GM19239 (cell line): ENCODE measurements at places on chromosomes 12 and 14.

DNA sequence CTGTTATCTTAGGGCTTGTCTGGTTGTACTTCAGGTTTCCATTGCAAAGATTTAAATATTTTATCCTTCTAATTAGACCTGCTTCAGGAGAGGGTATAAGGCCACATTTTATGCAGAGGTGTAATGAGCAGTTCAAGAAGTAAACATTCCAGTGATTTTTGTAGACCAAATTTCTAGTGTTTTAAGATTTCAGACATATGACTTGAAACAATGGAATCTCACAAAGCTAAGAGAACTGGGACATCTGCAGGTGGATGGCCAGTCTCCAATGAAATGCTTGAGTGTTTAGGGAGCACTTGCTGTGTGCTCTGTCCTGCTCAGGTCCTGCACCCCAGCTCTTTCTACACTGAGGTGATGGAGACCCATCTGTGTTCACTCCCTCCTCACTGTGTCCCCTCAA, 7.9 kb downstream of the C14orf132 start:
- DNase-seq: no peak

DNA sequence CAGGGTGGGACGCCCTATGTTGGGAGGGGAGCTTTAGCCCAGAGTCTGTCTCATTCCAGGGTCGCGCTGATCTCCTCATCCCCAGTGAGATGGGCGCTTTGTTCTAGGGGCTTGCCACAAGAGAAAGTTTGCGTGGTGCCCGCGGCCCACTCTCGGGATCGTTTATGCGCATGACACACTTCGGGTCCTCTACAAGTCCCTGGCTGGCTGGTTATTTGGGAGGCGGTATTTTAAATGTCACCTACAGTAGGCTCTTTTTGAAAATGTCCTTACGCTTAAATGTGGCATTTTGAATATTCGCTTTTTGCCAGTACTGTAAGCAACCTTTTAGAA, 541 bp downstream of the GOLT1B start:
- no peak for DNase-seq

GRCh38 chr12:90683871-90684270, 271.1 kb downstream of the CCER1 start:
- no peak for DNase-seq

- DNase-seq: no peak
Observed at GRCh38 chr14:77585385-77585784, 31.1 kb downstream of the SPTLC2 start.

DNA sequence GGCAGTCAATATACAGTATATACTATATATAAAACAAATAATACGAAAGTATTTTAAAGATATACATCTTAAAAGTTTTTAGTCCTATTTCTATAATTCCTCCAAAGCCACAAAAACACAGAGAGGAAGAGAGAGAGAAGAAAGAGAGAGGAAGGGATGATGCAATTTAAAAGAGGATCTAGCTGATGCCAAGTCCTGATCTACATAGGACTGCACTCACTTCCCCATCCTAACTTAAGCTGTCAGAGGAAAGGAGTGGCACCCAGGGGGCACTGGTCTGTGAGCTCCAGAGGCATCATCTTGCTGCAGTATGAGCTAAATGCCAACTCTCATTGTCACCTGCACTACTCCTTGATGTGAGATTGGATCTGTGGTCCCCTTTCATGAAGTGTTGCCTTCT, 95.8 kb downstream of the C12orf42 start:
- DNase-seq: no peak

GRCh38 chr12:103882861-103883596, 42.0 kb upstream of the NT5DC3 start:
- no peak for DNase-seq

DNA sequence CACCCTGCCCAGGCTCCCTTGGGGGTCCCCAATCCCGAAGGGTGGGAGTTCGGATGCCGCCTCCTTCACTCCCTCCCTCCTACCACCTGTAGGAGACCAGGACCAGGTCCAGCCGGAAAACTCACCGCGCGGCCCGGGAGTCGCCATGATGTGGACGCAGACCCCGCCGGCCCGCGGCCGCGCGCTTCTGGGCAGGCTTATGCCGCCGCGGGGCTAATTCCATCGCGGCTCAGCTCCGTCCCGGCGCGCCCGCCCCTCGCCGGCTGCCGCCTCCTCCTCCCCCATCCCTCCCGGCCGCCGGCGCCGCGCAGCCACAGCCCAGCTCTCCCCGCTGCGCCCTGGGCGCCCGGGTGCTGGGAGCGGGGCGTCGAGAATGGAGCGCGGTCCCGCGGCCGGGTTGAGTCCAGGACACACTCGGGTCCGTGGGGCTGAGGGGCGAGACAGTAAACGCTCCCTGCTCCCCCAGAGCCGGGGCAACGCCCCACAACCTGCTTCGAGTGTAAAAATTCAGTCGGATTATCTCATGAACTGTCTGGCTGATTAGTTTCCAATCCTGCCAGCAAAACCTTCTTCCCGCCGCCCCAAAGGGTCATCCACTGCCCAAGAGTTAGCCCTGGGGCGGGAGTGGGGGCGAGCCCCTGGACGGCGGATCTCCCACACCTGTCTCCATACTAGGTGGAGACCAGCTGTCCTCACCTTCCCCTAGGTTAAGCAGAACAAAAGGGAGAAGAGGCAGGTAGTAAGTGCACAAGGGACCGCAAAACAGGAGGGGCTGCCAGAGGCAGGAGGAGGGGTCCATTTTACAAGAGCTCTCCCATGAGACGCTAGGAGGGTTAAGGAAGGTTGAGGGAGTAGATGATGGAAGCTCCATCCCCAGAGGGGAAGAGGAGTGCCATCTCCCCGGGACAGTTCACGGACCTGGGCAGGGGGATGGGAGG, at the start of gene ANO2:
Gene ANO2 (minus strand): TSS at position 189 of the 938 bp plus-strand sequence. CDS start 42 bp downstream, at position 147.
- DNase-seq: no peak

DNA sequence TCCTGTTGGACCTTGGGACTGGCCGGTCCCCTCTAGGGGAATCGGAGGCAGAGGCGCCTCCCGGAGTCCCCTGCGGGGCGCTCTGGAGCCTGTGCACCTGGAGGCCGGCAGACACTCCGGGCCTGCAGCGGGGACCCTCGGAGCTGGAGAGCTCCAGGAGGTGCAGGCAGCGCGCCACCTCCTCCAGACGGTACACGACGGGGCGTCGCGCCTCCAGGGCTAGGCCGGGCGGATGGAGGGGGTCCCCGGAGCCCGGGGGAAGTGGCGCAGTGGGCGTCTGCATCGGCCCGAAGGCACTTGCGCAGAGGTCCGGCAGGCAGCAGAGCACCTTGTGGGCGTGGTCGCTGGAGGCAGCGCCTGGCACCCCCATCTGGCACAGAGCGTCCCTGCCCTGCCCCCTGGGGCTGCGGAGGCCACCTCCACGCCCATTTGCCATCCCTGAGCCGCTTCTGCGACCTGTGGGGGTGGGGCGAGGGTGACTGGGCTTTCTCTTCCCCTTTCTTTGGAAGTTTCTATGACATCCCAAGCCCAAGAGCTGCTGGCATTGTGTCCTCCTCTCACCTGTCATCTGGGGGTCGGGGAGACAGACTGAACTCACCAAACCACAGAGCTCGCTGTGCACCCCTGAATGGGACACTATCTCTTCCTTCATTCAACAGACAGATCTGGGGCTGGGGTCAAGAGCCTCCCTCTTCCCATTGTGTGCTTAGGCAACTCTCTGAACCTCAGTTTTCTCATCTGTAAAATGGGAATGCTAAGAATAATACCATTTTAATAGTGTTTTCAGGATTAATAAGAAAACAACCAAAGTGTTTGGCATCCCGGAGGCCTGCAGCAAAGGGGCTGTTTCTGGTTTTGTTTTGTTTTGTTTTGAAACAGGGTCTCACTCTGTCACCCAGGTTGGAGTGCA, 37.5 kb upstream of the CORO1C start:
- peak; percentile 44 for DNase-seq

DNA sequence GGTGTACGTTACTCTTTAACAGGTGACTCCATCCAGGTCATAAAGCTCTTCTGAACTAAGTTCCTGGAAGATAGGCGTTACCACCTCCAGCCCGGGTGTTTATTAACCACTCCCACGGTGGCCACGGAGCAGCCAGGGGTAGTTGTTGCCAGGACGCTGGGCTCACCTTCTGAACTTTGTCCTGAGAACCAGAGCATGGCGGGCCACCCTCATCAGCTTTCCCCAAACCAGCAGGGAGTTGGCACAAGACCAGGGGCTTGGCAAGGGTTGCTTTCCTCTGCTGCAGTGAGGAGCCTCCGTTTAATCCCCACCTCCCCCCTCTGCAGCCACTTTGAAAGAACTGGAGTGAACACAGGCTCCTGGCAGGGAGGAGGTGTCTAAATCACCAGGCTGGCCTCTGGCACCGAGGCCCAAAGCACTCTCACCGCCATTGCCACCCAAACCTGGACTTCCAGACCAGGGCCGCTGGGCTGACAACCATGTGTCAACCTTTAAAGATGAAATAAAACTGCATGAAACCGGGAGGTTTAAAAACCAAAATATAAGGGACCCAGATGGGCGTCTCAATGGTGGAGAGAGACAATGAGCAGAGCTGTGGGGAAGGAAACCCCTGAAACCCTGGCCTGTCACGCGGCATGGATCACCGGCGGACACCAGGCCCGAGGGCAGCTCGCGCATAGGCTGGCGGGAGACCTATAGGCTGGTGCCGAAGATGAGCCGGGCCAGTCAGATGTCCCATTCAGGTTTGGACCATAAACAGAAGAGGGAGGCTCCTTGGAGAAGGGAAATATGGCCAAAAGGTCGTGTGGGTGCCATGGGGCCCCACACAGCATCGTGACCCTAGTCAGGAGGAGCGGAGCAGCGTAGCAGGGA, 30.9 kb upstream of the TDRD9 start:
- DNase-seq: no peak

- no peak for DNase-seq
Observed at GRCh38 chr14:71358209-71358931, 451.1 kb downstream of the PCNX1 start.

GRCh38 chr12:119463211-119463926, 128.8 kb downstream of the CCDC60 start:
- DNase-seq: no peak

- no peak for DNase-seq
Observed at GRCh38 chr12:69026336-69026735, 93.4 kb upstream of the CPM start.

- no peak for DNase-seq
Observed at GRCh38 chr12:16218934-16219751, 58.3 kb downstream of the SLC15A5 start.

DNA sequence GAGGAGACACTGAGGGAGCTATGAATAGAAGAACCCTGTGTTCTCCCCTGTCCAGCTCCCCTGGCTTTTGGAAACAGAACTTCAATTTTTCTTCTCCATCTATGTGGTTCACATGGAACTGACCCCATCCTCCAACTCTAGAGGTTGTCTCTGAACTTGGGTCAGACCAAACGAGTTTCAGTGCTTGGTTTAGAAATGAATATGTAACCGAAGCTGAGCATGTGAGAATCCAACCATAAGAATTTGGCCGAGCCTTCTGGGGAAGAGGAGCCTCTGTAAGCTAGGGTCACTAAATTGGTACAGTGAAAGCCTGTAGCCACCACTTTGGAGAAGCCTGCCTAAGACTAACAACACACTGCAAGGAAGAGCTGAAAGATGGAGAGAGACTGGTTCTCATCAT, 464.4 kb downstream of the ZFP36L1 start:
- DNase-seq: no peak

DNA sequence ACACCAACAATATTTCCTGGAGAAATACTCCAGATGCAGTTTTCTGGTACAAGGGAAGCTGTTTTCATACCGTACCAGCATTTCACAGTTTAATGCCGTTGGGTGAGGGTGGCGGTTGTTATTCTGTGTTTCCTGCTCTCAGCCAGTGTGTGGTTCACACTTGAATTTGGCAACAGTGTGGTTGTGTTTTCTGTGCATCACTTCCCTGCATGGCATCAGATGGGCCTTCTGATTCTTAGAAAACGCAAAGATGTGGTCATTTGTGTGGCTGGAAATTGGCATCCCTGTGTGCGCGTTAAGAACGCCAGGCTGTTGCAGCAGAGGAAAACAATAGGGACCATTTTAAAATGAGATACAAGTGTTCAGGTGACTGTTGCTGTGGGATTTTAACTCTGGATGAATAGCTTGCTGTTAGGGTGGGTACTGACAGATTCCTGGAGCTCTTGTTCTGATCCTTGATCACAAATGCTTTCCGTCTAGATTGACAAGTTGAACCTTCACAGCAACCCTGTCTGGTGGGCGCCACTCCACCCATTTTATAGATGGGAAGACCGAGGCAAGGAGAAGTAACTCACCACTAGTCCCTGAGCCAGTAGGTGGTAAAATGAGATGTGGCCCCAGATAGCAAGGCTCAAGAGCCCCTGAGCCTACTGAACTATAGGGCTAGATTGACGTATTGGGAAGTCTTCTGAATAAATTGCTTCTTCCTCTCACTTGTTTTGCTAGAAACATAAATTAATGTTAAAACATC, 231.2 kb downstream of the CHST11 start:
- DNase-seq: no peak

DNA sequence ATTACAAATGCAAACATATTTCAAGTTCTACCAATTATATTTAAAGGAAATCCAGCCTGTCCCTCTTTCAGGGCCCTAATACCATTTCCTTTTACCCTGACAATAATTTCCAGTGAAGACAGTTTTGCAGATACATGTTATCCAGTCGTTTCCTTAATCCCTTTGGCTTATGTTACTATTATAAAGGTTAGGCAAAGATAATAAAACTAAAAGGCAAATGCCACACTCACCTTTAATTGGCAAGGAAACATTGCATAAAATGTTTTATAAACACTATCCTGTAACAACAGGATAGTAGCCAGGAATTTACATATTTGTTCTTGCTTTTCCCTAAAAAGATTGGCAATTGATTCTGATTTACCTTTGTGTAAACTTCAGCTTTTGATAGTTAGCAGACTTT, 168.7 kb downstream of the AEBP2 start:
- no peak for DNase-seq

- no peak for DNase-seq
Observed at GRCh38 chr14:91241863-91242262, 2.6 kb downstream of the GPR68 start.

DNA sequence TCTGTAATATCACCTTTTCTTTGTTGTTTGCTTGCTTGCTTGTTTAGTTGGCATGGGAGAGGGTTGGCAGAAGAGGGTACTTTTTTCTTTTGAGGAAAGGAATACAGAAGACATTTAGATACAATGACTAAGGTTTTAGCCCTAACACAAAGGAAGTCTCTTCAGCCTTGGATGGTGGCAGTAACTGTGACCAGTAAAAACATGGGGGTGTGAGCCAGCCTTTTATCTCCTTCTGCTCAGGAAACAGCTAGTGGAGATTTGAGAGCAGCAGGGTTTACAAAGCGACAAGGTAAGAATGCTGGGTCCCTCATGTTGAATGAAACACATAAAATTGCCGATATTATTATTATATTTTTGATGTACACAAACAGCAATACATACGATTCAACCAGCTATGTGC, 40.4 kb downstream of the SLC8A3 start:
- no peak for DNase-seq

GRCh38 chr14:30790827-30791226, 83.5 kb upstream of the COCH start:
- no peak for DNase-seq
